ENCODE measurements at places on chromosomes 5 and 9.

DNA sequence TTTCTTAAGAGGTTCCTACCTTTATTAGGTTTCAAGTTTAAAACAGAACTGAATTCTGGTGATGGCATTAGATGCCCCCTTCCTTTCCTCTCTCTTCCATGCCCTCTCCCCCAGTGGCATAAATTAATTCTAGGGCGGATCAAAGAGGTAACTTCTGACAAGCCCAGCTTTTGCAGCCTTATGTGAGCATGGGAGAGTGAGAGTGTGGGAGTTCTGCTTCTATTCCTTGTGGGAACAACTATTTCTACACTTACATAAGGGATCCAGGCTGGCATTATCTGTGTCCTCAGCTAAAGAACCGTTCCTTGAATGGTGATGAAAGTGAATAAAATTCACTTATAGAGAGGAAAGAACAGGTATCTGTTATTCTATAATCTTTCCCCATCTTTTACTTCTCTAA, 437.6 kb downstream of the KIF4B start:
- no peak for DNase-seq

DNA sequence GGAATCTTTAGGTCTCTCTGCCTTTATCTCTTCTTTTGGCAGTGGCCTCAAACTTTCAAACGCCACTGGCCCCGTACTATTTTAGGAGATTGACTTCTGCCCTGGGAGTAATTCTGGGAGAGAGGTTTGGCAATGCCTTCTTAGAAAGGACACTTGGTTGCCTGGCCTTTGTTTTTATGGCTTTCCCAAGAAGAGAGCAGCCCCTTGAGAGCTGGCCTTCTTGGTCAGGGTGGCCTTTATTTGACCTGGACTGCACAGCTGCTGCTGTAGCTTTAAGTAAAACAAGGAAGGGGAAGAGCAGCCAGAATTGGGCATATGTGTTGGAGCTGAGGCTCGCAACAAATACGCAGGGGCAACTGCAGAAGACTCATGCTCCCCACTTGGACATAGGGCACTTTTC, 60.8 kb downstream of the PTPN3 start:
- no peak for DNase-seq

DNA sequence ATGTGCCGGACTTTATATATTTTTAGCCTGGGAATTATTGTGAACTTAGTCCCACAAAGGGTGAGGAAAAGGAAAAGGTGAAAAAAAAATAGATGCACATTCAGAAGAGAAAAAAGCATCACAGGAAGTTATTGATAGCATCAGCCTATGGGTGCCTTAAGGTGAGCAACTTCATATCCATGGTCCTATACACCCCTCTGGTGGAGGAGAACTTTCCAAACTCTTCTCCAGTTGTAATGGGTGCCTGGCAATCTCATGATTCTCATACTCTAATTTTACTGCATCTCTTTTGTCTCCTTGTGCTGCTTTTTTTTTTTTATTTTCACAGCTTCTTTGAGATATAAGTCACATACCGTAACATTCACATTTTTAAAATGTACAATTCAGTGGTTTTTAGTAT, 107.4 kb downstream of the JAKMIP2 start:
- no peak for DNase-seq

- DNase-seq: peak; percentile 68
Observed at GRCh38 chr5:76701298-76701697, 14.6 kb upstream of the F2R start.

GRCh38 chr9:137708590-137709284, 89.9 kb downstream of the EHMT1 start:
- DNase-seq: no peak

GRCh38 chr5:53035868-53036381, 46.8 kb downstream of the ITGA2 start:
- DNase-seq: peak; percentile 91

DNA sequence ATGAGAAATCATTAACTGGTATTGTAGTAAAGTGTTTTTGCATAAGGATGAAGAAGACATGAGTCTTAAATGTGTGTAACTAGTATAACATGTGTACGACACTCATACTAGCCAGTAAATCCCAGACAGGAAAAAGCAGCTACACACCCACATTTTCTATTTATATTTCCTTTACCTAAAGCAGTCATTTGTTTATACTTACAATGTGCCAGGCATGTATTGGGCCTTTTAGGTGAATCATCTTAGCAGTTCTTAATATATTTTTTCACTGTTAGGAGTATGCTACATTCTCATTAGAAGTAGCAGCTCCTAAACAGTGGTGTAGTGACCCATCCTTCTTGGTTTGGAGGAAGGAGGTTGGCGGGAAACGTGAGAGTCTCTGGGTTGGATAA, 55.8 kb upstream of the TMC1 start:
- DNase-seq: peak; percentile 75

Measured in ELR (cell line).